ENCODE measurements at places on chromosomes 1 and 21.

DNA sequence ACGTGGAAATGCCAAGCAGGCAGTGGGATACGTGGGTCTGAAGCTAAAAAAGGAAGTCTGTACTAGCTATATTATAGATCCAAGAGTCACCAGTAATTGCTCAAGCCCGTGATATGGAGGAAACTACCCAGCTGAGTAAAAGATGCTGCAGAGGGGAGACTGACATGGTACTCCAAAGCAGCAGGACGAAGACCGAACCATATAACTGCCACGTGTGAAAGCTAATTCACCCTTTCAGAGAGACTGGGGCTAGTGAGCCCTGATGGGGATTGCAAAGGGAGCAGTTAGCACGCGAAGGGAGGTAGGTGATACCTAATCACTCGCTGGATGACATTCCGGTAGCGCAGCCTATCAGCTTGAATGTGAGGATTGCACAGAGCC, 316 bp downstream of the AP4B1 start:
- no peak for DNase-seq

GRCh38 chr1:117239467-117239866, 28.7 kb upstream of the VTCN1 start:
- DNase-seq: peak; percentile 67

GRCh38 chr1:52825868-52826267, 16.7 kb upstream of the ZYG11A start:
- DNase-seq: no peak

GRCh38 chr1:160910170-160910750, 25.3 kb upstream of the ITLN1 start:
- no peak for DNase-seq

GRCh38 chr1:202577381-202577780, 132.9 kb downstream of the SYT2 start:
- DNase-seq: no peak

DNA sequence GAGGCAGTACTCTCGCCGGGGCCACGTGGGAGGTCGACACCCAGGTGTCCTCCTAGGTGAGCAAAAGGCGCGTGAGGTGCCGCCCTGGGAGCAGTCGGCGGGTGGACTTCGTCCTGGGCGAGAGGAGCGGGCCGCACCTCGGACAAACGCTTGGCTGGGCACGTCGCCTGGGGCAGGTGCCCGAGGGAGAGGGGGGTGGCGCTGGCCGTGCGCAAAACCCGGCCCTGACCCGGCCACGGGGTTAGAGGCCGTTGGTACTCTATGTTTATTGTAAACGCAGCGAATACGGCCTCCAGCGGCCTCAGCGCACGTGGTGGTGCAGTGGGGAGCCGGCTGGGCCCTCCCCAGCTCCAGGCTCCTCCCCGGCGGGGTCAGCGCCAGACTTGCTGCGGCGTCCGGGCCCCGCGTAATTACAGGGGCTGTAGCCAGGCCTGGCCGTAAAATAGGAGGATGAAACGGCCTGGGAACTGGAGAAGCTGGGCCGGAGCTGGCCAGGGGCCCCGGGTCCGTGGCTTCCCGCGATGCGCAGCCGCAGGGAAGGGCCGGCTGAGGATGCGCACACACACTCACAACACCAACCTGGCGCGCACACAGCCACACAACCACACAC, 1.6 kb upstream of the EFNA1 start:
- no peak for DNase-seq

DNA sequence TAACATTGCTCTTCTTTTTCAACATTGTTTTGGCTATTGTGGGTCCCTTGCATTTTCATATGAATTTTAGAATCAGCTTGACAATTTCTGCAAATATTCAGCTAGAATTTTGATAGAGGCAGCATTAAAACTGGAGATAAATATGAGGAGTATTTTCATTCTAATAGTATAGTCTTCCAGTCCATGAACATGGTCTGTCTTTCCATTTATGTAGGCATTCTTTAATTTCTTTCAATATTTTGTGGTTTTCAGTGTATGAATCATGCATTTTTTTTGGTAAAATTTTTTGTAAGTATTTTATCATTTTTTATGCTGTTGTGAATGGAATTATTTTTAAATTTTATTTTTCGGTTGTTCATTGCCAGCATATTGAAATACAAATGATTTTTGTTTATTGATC, 97.2 kb downstream of the DNAH14 start:
- no peak for DNase-seq

GRCh38 chr1:237316352-237316751, 274.4 kb downstream of the RYR2 start:
- no peak for DNase-seq

DNA sequence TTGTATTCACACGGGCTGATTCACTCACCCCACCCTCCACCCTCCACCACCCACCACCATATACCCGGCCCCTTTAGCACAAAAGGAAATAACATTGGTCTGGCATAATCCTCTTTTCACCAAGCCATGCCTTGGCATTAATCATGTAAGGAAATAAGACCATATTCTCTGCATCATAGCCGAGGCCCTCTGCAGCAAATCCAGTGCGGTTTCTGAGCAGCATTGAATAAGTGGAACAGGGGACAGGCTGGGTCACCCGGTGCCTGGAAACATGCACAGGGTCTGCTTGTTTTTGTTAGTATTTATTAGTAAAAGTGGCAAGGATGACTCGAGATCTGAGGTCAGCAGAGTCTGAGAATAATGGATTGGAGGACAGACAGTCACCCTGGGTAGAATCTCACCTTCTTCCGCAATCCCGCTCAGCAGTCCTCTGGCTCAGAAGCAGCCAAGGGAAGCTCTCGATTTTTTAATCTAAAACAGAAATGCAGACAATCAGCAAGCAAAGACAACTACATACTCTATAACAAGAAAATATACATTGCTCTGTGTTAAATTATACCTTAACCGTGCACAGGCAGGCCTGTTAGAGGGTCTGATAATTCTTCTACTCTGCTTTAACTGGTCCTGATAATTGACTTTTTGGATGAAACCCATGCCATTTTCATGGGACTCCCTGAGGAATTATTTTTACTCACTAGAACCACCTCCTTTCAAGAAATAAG, 52.4 kb upstream of the CDC42BPA start:
- peak; percentile 41 for DNase-seq

GRCh38 chr21:46081022-46081861, 16.7 kb upstream of the COL6A2 start:
- no peak for DNase-seq

DNA sequence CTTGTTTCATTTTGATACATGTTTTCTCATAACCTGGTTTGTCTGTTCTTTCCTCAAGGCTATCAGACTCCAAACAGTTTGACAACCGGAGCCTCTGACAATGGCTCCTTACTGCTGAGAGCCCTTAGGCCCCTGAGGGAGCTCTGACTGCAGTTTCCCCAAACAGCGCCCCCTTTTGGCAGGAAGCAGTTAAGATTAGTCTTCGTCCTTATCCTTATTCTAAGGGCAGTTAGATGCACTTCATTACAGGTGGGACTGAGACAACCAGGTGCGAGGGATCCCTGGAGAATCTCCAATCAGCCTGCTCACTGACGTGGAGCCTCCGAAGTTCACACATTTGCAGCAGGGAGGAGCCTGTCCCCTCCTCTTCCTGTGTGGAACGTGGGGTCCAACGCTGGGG, 393.1 kb downstream of the BRINP3 start:
- no peak for DNase-seq

DNA sequence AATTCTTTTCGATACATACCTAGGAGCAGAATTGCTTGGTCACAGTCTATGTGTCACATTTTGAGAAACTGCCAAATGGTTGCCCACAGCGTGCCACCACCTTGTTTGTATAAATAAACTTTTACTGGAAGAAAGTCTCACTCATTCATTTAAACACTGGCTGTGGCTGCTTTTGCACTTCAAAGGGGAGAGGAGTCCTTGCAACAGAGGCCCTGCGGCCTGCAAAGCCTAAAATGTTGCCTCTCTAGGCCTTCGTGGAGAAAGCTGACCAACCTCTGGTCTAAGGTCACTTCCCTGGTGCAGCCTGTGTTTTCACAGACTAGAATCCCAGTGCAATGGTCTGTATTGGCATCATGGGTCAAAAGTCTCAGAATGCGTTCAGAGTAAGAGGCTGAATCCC, 8.3 kb downstream of the RIPK4 start:
- peak; percentile 71 for DNase-seq

- DNase-seq: no peak
These were observed 14.0 kb downstream of the JUN start for GRCh38 chr1:58769809-58770320.

DNA sequence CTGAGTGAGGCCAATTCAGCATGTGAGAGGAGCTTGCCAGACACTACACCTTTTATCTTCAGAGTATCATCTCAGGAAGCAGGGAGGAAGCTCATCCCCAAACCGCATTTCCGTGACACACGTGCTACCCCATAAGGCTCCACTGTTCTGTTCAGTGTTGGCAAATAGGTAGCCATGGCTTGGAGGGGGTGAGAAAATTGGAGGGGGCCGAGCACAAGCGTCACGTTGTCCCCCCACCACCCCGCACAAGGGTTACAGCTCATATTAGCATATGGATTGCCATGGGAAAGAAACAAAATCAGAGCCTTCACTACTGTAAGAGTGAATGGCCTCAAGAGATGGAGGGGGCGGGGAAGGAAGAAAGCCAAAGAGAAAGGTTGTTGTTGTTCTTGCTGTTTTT, 46.7 kb downstream of the OLIG1 start:
- no peak for DNase-seq

Measured in renal cortical epithelial cell (primary cell).